ENCODE measurements at places on chromosomes 12 and 14.

GRCh38 chr14:100864960-100865681 lies 38.4 kb downstream of the RTL1 start:
- no peak for DNase-seq

DNA sequence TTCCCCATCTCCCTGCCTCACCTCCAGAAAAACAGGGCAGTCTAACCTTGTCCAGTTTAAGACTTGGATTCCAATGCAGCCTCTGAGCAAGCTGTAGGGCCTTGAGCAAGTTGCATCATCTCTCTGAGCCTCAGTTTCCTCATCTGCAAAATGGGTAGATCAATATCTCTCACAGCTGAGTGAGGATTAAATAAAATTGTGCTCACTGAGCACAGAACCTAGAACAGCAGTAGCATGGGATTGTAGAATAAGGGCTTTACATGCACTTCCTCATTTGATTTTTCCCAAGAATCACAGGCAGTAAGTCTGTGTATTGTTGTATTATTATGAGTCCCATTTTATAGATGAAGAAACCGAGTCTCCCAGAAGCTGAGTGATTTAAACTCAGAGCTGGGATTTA lies 2.0 kb downstream of the DTX1 start:
- no peak for DNase-seq

DNA sequence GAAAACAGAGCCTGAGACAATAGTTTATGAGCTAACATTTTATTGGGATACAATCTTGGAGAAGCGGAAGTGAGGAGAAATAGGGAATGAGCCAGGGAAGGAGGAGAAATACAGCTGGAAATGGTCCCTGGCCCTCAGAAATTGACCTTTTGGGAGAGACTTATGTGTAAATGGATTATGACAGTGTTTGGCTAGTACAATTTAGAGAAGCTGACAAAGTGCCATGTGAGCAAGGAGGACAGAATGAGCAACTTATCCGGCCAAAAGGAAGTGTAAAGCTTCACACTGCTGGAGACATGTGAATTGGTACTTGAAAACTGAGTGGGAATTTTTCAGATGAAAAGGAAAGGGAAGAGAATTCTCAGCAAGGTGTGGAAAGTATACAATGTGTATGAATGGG lies 2.9 kb downstream of the GLIPR1 start:
- peak; percentile 71 for DNase-seq

GRCh38 chr14:89188492-89188891 lies 228.5 kb downstream of the FOXN3 start:
- DNase-seq, result no peak

DNA sequence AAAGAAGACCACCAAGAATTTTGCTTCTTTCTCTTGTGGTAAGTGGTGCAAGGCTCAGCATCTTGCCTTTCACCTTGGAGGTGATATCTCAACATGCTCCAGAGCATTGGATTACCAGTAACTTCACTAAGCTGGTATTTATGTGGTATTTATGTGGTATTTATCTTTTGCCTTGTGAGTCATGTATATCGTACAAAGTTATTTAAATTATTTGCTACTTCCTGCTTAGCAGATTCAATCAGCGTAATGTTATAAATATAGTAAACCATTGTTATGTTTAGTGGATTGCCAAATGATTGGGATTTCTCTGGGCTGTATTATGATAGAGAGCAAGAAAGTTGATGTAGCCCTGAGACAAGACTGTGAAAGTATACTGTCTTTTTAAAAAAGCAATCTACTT lies 366.4 kb downstream of the IPO8 start:
- DNase-seq, result no peak

- no peak for DNase-seq
These were observed 55.1 kb downstream of the SERPINA10 start for GRCh38 chr14:94237983-94238382.

GRCh38 chr12:4137015-4137414 lies 136.5 kb upstream of the CCND2 start:
- DNase-seq, result peak; percentile 54

GRCh38 chr12:119687406-119687805 lies 19.5 kb downstream of the PRKAB1 start:
- no peak for DNase-seq

GRCh38 chr12:106625976-106626375 lies 43.2 kb downstream of the RFX4 start:
- no peak for DNase-seq

- DNase-seq, result no peak
These were observed 11.9 kb downstream of the DHX37 start for GRCh38 chr12:124976999-124977398.
